ENCODE measurements at places on chromosomes 5 and 9.
A peak's percentile ranks its signal among the peaks of the same experiment; 100 is the strongest.

GRCh38 chr5:102531506-102531905, 32.7 kb upstream of the SLCO6A1 start:
- DNase-seq = no peak

DNA sequence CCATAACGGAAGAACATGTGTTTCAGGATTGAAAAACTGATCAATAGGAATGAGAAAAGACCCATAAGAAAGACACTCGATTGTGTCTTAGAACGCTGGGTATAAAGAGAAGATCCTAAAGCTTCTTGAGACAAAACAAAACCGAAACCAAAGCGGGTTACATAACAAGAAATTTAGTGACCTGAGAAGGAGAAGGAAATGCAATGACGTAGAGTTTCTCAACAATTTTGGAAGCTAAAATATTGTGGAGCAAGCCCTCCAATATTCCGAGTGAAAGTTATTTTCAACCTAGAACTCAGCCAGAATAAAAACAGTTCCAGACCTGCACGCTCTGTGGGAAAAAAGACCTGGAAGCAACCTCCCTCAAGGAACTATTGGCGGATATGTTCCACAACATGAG, 81.9 kb upstream of the FREM1 start:
- no peak for DNase-seq

GRCh38 chr9:134393582-134394280, 67.5 kb downstream of the RXRA start:
- DNase-seq = no peak

- no peak for DNase-seq
These were observed 9.6 kb downstream of the MCC start for GRCh38 chr5:113478691-113479090.

GRCh38 chr5:108830705-108831276, 83.1 kb downstream of the FER start:
- no peak for DNase-seq

- DNase-seq = no peak
These were observed 46.5 kb upstream of the NR5A1 start for GRCh38 chr9:124553738-124554137.

- no peak for DNase-seq
These were observed 157.7 kb upstream of the SLC24A2 start for GRCh38 chr9:19946441-19947109.

GRCh38 chr9:21583628-21584377, 101.7 kb upstream of the IFNE start:
- DNase-seq = no peak

DNA sequence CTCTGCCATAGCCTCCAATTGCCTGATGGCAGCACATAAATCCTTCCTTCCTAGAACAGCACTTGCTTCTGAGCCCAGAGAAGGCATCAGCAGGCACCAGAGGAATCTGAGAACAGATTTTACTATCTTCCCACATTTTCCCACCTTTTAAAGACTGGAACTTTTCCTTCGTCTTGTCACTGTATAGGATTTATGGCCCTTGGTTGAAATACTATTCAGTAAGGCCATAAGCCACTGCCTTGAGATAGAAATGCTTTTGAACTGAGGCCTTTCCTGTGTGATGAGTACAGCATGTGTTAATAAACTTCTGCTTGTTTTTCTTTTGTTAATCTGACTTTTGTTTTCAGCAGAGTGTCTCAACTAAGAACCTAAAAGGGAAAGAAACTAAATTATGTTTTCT, 84.3 kb downstream of the MRPS27 start:
- no peak for DNase-seq

DNA sequence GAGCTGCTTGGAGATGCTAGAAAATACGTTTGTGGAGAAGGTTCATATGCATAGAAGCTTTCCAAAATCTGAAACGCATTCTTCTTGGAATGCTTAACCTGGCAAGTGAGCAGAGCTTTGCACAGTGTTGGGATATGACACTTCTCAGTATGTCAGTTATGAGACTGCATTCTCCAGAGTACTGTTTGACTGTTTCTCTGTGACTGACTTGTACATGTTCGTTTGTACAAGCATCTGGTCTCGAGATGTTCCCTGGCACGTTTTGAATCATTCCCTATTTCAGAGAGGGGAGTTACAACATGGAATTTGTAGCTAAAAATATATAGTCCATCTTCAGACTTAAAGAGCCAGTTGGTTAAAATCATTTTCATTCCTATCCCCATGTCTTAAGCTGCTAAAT, 272.4 kb downstream of the ARRDC3 start:
- no peak for DNase-seq

DNA sequence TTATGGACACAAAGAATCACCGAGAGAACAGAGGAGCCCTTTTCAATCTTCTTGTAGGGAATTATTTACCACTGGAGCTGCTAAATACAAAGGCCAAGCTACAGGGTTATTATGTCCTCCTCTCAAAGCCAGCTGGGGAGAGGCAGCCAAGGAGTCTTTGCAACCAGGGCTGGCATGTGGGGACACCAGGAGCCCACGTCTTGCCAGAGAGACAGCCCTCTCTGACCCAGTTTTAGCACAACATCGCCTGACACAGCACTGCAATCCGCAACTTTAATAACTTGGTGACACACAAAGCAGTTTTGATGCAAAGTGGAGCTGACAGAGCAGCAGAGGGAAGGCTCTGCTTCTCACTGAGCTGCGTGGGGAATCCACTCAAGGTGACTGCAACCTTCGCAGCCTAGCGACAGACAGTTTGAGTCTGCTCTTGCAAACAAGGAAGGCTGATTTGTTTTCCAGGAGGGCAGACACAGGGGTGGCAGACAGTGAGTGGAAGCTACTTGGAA, 33.6 kb downstream of the TLR4 start:
- DNase-seq = peak; percentile 49

All from nucleus accumbens (tissue), 56 donors.